ENCODE measurements at places on chromosomes 12 and 14.

DNA sequence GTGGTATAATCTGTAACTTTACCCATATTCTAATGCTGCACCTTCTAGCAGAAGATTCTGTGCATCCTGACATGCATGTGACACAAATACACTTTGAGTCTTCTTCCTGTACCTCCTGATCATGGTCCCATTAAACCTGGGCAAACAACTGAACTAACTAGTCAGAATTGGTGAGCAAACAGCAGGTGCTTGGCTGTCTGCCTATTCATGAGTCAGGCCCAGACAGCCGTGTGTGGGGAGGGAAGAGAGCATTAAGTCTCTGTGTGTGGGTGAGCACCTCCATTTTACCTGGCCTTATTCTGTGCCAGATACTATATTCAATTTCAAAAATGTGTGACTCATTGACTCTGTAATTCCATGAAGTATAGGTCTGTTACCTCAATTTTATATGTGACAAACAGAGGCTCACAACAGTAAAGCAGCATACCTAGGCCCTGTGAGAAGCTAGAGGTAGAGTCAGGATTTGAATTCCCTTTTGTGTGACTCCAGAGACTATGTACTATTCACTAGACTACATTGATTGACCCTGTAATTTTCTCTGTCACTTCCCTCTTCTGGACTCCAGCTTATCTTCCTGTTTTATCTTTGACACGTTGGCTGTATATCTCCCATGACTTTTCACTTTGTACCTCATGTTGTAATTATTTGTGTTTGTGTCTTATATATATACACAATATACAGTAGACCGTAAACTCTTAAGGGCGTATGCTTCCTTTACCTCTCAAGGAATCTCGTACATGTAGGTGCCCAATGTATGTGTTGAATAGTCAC, 32.2 kb downstream of the SUSD6 start:
- DNase-seq, result peak; percentile 88

DNA sequence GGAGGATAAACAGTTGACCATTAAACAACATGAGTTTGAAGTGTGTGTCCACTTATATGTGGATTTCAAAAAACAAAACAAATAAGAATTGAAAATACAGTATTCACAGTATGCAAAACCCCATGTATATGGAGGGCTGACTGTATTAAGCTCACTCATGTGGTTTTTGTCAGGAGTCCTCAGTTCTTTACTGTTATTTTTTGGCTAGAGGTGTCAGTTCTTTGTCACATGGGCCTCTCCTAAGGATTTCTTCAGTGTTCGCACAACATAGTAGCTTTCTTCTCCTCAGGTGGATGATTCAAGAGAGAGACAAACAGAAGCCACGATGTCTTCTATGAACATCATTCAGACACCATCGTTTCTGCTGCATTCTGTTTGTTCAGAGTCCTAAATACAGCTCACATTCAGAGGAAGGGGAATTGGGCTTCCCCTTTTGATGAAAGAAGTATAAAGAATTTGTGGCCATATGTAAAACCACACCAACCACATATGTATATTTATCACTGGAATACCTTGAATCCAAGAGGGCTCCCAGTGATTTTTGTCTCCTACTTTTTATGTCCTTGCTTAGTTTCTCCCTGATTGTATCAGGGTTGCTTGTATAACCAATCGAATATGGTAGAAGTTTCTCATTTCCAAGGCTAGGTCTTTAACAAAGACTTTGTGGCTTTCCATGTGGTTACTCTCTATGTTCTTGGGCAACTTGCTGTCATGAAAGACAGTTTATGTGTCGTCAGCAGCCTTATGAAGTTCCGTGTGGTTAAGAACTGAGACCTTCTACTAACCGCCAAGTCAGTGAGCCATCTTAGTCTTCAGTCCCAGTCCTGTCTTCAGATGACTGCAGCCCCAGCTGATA, 18.9 kb downstream of the MNAT1 start:
- DNase-seq, result no peak

DNA sequence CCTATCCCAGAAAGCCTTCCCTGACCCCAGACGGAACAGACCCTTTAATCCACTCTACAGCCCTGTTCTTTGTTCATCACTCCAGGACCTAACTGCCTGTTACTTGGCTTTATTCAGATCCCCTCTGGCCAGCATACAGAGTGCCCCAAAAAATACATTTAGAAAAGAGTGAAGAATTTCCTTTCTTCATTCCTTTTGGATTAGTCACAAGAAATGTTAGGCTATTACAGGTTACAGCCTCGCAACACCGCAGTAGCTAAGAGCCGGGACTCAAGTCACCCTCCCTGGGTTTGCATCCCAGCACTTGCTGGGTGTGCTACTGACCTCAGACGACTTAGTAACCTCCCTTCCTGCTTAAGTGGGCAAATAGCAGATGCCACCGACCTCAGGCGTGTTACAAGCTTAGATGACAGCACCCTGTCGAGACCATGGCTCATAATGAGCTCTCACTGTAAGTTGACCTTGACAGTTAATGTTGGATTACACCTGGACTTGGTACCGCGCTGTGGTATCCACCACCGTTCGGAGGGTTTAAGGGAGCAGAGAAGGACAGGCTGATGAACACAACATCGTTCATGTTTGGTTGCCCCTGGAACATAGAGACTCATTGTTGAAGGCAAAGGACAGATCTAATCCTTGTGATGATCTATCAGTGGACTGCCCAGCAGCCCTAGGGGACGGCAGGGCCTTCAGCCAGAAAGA, 12.9 kb downstream of the GLRX5 start:
- no peak for DNase-seq

- DNase-seq, result peak; percentile 61
Measured at GRCh38 chr12:6326316-6327228, 15.3 kb downstream of the TNFRSF1A start.

DNA sequence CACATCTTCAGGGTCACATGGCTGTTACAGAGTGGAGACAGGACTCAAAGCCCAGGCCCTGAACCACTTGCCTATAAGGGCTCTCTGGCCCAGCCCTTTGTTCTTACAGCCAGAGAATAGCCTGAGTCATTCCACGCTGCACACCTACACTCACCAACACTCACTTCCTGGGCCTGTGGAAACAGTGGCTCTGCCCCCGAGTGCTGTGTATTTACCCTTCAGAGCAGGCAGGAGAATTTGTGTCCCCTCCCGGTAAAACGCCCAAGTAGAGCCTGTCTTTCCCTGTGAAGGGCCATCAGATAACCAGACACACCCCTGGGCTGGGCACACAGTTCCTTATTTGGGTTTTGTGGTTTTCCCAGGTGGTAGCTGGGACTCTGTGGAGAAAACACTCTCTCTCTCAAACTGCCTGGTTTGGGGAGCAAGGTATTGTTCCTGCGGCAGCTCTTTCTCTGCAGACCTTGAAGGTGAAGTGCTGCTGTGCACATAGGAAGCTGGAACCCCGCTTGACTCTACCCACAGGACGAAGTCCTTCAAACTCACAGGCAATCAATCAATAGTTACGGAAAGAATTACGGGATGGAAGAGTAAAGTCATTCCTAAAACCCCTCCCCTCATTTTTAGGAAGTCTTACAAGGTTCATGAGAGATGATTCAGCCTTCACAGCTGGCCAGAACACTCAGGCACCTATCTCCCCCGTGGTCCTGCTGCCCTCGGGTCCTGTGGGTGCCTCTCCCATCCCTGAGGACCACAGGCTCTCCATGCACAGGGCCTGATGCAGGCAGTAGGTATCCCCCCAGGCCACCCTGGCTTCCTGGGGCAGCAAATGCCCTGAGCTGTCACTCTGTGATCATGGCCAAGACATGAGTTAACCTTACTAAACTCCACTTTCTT, 20.3 kb downstream of the FIGNL2 start:
- no peak for DNase-seq

DNA sequence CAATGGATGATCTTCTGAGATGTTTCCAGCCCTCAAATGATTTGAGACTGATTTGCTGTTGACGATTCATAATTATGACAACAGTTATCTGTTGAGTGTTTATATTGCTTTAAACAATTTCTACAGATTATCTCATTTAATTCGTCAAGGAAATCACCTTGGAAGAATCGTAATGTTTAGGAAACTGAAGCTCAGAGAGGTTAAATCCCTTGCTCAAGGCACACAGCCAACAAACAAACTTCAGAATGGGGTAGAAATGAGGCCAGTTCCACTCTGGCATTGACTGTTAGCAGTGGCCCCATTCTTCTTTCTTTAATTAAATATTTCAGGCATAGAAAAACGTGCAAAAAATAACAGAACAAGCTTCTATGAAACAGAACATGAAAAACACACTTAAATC, 4.0 kb upstream of the WSCD2 start:
- DNase-seq, result no peak

- no peak for DNase-seq
Measured at GRCh38 chr12:49482095-49483051, 56.5 kb upstream of the KCNH3 start.

GRCh38 chr14:86780876-86781510, 1212.0 kb downstream of the GALC start:
- no peak for DNase-seq

DNA sequence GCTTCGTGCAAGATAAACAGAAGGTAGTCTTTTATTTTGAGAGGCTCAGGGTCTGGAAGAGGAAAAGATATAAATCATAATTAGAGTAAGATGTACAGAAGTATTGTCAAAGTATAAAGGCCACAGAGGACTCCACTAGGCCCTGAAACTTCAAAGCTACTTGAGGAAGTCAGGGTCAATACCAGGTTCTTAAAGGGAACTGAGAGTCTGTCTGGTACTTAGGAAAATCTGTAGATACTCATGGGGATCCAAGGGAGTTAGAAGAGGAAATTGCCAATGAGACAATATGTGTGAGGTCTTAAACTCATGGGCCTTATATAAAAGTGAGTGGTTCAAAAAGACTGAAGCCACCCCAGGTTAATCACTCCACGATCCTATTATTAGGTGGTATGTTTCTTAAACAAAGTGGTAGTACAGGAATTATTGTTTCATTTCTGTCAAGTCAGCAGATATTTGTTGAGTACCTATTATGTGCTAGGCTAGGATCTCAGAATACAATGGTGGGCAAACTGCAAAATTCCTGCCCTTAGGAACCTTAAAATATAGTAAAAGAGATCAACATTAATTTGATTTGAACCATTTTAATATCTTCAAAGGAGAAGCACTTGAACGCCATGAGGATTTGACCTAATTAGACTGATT, 314.6 kb downstream of the ADAMTS20 start:
- no peak for DNase-seq

DNA sequence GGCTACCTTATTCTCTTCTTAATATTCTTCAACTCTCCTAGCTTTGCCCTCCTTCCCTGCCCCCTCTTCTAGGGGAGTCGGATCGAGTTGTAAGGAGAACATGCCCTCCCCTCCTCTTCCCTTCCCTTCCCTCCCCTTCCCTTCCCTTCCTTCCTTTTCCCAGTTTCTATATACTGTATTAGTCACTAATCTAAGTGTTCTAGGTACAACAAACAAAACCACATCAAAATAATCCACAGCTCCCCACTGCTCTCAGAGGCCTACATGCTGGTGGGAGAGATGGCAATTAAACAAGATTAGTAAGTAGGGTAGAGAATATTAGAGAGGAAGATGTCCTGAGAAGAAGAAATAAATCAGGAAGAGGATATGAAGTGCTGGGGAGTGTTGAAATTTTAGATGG, 119.9 kb upstream of the PZP start:
- DNase-seq, result no peak

DNA sequence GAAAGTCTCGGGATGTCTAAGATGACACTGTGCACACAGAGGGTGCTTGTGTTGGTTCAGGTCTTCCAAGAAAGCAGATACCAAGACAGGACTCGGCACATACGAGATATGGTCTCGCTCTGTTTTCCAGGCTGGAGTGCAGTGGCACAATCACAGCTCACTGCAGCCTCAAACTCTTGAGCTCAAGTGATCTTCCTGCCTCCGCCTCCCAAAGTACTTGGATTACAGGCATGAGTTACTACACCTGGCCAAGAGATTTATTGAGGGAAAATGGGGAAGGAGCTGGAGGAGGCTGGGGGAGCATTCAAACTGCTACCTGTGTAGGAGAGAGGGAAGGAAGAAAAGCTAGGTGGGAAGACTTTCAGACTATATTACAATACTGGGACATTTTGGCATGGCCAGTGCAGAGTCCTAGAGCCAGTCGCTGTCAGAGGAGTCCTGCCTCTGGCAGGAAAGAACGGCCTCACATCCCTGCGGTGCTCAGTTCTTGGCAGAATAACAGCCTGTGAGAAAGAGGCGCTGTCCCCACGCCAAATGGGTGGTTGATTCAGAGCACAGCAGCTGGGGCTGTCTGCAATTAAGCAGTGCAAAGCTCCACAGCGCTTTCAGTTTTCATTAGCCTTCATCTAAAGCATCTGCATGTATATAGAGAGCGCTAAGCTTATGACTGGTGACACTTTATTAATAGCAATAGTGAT, 18.3 kb downstream of the SLC17A8 start:
- no peak for DNase-seq

DNA sequence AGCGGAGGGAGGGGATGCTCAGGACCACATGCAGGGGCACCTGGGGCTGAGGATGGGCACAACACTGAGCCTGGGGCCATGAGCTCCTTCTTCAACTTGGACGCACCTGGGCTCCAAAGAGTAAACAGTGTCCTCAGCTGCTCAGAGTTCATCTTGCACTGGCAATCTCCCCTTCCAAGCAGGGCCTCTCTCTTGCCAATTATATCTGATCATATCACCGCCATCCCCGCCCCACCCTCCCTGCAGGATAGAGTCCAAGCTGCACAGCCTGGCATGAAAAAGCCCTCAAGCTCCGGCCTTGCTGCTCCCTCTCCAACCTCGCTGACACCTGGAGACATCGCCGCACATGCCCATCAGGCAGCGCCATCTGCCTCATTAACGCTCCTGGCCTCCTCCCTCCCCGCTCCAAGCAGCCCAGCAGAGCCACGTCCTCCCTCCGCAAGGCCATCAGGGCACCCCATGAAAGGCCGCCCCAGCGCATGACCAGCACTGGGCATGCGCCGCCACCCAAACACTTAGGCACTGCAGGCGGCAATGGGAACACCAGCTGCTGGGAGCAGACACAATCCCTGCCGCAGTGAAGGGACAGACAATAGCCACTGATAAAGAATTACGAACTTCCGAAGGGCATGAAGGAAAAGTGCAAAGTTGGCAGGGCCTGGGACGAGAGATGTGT, 88.8 kb downstream of the CHGA start:
- peak; percentile 72 for DNase-seq

DNA sequence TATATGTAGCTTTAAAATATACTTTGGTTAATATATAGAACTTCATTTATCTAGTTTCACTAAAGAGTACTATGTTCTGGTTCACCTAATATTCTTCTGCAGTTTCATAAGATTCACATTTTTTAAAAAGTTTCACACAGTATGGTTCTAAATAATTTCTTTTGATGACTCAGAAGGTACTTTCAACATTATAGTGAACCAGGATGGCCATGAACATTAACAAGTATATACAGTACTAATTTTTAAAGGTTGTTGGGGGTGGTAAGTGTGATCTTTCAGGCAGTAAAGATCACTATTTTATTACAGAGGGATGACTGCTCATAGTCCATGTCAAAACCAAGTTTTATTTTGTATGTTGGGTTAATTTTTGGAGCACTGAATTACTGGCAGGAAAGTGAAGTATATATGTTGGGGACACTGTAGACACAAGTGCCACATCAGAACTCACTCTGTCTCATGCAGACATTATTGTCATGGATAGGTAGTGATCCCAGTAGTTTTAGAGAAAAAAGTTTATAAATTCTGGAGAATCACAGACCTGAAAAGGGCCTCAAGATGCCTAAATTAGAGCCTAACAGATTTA, 60.0 kb downstream of the DCAF5 start:
- no peak for DNase-seq

GRCh38 chr14:101961011-101961721, 3.2 kb upstream of the DYNC1H1 start:
- DNase-seq, result peak; percentile 79

- no peak for DNase-seq
Measured at GRCh38 chr12:74401035-74401434, 136.6 kb upstream of the ATXN7L3B start.

- DNase-seq, result no peak
Measured at GRCh38 chr12:10624605-10625004, 11.2 kb upstream of the MAGOHB start.

GRCh38 chr12:121064116-121064515, 25.1 kb upstream of the OASL start:
- no peak for DNase-seq

All from Peyer's patch (tissue), 4 donors.